ENCODE measurements at places on chromosomes 2 and 18. TPM values are rescaled to one million over a fixed set of nuclear protein-coding genes. Genes with fewer than 3 reads are reported as not detected.
A peak's percentile ranks its signal among the peaks of the same experiment; 100 is the strongest.

DNA sequence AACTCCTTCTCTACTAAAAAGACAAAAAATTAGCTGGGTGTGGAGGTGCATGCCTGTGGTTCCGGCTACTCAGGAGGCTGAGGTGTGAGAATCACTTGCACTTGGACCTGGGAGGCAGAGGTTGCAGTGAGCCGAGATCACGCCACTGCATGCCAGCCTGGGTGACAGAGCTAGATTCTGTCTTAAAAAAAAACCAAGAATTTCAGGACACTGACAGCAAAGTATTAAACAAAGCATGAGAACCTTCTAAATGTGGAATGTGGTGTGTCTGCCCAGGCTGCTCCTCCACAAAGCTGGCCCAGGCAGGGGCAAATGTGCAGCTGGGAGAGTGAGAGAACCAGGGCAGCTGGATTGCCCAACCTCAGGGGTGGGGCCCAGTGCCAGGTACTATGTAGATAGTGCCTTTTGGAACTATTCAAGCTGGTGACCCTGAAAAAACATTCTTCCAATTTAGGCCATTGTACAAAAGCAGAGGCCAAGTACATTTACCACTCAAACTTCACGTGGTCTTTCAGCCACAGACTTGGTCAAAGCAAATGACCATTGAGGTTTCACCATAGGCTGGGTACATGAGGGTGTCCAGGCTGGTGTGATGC, 6.7 kb upstream of the UGT1A5 start:
- DNase-seq, result peak; percentile 36

DNA sequence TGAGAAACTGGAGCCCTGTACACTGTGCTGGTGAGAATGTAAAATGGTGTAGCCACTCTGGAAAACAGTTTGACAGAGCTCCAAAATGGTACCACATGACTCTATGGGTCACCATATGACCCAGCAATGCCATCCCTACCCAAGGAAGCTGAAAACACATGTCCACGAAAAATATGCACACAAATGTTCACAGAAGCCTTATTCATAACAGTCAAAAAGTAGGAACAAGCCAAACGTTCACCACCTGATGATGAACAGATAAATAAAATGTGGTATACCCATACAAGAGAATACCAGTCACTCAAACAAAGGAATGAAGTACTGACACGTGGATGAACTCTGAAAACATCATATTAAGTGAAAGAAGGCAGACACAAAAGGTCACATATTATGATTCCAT, 4.6 kb downstream of the AFG3L2 start:
- DNase-seq, result no peak

DNA sequence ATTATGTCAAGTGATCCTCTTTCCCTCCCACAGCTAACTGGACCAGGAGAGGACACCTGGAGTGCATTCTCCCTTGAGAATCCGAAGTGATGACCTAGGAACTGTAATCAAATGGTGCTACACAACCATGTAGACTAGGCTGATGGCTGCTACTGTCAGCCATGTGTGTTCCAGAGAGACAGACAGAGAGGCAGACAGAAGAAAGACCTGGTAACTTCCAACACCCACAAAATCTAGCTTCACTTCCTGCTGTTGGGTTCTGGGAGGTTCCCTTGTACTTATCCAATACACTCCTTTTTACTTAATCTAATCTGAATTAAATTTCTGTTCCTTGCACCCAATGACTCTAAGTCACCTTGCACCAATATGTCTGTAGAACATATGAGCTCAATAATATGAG, 72.3 kb downstream of the AAK1 start:
- no peak for DNase-seq

- peak; percentile 9 for DNase-seq
Observed at GRCh38 chr18:54357082-54357659, 487 bp downstream of the STARD6 start.

DNA sequence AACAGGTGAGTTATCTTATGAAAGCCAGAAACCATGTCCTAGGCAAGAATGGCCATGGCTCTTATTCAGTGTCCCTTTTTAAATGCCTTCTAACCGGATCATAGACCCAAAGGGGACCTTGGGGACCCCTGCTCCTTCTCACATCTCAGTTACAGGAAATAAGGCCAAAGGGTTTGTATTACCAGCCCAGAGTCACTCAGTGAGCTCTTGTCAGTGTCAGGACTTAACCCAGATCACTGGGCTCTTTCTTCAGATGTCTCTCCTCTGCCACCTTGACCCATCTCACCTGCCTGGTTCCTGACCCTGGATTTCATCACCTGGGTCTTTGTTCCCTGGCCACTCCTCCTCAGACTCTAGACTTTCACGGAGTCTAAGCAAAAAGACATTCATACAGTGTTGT, 556.7 kb downstream of the CMPK2 start:
- no peak for DNase-seq

DNA sequence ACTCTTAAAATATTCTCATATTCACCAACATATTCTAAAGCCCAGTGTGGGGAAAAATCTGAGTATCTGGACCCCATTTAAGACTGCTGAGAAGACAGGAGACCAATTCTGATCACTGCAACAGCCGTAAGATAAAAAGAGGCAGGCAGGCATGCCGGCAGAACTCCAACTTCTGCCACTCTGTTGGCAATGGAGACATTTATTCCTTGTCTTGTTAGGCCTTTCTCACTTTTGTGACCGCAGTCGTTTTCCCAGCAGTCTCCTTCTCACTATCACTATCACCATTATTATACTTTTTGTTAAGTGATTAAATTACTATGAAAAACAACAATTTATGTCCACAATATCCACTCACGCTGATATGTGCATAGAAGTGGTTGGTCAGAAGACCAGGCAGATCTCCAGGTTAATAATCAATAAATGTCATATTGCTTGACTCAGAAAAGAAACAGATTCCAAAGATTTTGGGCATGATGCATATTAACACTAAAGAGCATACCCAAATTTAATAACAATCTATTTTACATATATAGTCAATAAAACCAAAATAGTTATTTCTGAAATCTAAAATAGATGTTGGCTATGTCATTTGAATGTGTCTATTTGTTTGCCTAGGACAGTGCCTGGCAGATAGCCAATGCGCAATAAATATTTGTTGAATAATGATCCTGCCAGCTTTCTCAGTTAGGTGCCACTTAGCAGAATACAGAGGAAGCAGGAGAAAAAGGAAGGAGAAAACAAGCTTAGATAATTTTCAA, 38.2 kb downstream of the SESTD1 start:
- no peak for DNase-seq

GRCh38 chr2:188599140-188599539, 307.5 kb downstream of the GULP1 start:
- no peak for DNase-seq

DNA sequence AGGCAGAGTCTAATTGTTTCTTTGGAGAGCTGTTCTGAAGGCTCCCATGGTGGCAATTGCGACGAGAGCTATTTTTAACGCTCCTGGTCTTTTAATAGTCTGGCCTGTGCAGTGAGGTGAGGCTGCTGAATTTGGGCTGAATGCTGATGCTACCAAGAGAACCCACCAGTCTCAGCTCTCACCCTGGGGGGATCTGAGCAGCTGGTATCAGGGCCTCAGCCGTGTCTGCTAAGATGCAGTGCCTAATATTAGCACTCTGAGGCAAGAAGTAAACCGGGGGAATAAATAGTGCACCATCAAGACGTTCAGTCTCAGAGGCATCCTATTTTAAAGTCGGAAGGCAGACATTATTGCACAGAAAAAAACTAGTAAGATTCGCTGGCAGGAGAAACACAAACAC, 214.8 kb upstream of the PID1 start:
- DNase-seq, result no peak

GRCh38 chr2:203802342-203803052, 65.1 kb upstream of the CTLA4 start:
- no peak for DNase-seq

DNA sequence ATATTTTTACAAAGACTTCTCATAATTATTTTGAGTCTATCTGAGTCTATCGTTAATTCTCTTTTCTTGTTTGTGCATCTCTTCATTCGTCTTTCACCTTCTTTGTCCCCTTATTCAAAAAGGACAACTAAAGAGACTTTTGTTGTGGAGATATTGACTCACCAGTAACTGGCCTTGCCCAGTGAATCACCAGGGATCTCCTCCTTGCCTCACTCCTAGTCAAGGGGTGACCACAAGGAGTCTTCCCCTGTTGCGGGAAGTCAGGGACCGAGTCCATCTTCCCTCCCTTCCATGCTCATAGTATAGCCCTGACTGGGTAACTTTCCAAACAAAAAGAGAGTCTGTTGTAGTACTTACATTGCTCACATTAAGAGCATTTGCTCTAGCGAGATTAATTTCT, 158.9 kb downstream of the NEB start:
- DNase-seq, result no peak

GRCh38 chr2:54396107-54396506, 60.0 kb upstream of the SPTBN1 start:
- no peak for DNase-seq

DNA sequence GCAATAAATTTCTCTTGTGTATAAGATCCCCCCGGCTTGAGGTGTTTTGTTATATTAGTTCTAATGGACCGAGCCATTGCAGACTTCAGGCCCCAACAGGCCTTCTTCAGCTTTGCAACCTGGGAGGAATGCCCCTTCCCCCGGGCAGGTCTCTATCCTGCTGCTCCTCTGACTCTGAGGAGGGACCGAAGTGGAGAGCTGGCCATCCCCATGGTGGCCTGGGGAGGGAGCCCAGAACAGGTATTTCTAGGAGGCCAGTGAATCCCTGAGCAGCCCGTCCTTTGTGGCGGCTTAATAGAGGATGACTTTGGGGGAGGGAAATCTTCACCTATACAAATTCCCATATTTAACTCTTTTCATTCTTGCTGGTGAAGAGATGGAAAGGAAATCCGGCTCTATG, 715.8 kb upstream of the SOX11 start:
- DNase-seq, result no peak

DNA sequence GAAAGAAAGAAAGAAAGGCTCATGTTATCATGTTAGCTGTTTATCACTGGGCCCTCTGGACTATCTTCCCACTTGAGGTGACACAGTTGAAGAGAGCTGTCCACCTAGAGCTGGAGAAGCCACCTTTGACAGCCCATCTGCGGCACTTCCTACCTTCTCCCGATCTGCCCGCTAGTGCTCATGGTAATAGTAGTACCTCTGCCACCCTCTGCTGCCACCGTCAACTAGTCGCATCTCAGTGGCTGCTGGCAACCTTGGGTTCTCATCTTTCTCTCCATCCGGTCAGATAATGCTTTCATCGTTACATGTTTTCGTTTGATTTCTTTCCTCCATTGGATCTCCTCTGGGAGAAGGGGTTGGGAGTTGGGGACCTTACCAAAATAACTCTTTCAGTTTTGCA, 63.2 kb upstream of the COPS8 start:
- no peak for DNase-seq

GRCh38 chr2:163441603-163442002, 294.2 kb downstream of the FIGN start:
- no peak for DNase-seq

DNA sequence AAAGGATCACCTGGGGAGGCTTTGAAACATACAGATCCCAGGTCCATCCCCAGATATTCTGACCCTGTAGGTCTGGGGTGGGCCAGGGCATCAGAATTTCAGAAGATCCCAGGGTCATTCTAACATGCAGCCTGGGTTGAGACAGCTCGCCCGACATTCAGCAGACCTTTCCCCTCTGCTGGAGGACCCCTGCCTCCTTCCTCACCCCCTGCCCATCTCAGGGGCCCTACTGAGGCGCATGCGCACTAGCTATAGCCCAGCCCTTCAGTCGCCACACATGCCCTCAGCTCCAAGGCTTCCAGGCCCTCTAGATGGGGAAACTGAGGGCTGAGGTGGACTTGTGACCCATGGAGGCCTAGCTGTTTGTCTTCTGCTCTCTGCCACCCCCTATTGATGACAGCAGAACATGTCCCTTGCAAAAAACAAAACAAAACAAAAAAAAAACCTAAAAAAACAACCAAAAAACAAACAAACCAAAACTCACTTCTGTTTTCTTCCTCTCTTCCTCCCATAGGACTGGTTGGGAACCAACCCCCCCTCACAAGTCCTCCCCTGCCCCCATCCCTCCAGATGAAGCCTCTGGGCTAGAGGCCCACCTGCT, 91.3 kb downstream of the ZBTB7C start:
- DNase-seq, result no peak

DNA sequence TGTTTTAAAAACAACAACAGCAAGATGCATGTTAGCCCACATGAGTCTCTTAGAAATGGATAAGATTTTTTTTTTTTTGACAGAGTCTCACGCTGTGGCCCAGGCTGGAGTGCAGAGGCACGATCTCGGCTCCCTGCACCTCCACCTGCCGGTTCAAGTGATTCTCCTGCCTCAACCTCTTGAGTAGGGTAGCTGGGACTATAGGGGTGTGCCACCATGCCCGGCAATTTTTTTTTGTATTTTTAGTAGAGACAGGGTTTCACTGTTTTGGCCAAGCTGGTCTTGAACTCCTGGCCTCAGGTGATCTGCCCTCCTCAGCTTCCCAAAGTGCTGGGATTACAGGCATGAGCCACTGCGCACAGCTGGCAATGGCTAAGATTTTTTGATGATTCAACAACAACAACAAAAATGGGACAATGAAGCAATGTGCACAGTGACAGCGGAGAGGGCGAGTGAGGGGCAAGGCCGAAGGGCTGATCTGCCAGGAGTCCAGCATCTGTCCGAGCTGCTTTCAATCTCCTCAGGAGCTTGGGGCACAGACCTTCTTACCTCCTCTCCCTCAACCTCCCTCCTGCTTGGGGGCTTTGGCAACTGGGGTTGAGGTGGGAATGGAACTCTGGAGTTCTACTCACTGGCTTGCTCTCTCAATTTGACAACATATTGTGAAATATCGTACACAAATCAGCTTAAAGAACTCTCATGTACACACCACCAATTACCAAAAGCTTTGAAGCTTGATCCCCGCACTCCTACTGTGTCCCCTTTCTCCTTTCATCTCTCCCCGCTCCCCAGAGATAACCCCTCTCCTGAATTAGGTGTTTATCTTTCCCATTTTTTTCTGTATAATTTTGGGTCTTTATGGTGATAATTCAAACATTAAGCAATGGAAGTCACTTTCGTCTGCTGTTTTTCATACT, 3.4 kb downstream of the ABCG8 start:
- DNase-seq, result no peak

GRCh38 chr2:38742797-38743559, 8.2 kb downstream of the SRSF7 start:
- no peak for DNase-seq

DNA sequence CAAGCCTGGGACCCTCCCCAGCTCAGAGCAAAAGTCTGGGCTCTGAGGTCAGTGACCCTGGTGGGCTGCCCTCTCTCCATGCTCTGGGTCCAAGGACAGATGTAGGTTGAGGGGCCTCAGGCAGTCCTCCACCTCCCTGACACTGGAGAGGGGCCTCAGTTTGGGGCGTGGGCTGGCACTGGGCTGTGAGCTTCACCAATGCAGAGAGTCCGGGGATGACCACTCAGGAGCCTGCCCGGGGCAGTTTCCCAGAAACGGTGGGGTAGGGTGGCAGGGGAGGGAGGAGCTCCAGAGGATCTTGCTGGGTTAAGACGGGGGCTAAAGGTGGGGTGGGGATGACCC, 40.5 kb upstream of the SMAD7 start:
- DNase-seq, result no peak

- no peak for DNase-seq
Observed at GRCh38 chr2:129619471-129619870, 360.0 kb upstream of the RAB6C start.

The SMIM21 gene
- total RNA-seq, result not detected

The ARHGAP25 gene
- total RNA-seq, result 8.2 TPM

The NPPC gene
- total RNA-seq, result 2.7 TPM

The DCDC2C gene
- not detected for total RNA-seq

The NTSR2 gene
- not detected for total RNA-seq

The POTEJ gene
- not detected for total RNA-seq

Measured in mucosa of descending colon (tissue), 3 donors.